Mammary epithelial cell (primary cell): ENCODE measurements at places on chromosomes 7 and 10. TPM values are rescaled to one million over a fixed set of nuclear protein-coding genes. Genes with fewer than 3 reads are reported as not detected.
A peak's percentile ranks its signal among the peaks of the same experiment; 100 is the strongest.

PILRA gene
- 0.87 TPM for polyA plus RNA-seq

DNA sequence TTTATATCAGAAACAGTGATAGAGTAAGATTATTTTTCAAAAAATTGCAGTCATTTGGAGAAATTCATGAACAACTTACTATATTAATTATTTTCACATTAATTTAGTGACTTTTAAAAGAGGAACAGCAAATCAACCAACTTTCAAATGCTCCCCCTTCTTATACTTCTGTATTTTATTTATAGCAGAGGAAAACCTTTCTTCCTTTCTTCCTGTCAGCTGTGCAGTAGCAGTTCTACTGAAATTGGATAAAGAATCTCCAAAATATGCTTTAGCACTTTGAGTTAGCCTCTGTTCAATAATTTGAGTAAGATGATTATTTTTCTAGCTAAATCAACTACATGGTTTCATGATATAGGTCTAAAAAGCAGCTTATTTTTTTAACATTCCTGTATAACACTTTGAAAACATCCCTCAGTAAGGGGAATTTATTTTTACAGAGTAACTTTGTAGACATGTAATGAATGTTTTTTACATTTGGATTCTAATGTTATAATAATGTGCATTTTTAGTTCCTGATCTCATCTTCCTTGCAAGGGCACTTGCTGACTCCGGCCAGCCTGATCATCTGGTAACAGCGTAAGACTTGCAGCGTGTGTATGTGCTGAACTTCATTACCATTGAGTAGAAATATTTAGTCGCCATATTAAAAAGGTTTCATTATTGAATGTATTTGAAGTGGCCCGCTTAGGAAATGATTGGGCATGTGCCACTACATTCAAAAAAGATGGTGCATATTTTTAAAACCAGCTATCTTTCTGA is 158.3 kb upstream of the HDAC9 start:
- DNase-seq = no peak

- DNase-seq = peak; percentile 99
Observed at GRCh38 chr7:130912862-130913638, 179.0 kb upstream of the KLF14 start.

DNA sequence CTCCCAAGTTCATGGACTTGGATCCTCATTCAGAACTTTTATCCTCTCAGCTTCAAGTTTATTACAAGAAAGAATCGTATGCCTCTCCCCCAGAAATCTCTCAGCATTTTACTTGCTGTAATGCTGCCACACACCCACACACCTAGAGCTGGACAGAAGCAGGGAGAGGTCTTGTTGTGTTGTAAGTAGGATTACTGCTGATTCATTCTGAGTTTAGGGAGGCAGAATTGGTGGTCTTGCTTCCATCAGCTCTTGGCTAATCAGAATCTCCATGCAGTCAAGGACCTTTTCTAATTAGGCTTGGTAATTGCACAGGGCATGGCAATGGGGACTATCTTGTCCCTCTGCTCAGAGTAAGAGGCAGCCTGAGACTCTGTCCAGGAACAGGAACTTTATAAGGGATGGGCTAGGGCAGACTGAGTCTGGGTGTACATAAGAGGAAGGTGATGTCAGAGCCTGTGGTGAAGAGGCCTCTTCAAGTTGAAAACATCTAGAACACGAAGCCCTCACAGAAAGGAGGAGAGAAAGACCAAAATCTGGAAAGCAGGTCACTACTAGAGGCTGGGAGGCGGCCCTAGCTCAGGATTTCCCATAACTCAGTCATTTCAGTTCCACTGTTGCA is 7.0 kb upstream of the PTPRE start:
- DNase-seq = no peak

TEX36 gene
- polyA plus RNA-seq = not detected

GRCh38 chr10:124541076-124541903 is 79.7 kb downstream of the LHPP start:
- DNase-seq = no peak

DNA sequence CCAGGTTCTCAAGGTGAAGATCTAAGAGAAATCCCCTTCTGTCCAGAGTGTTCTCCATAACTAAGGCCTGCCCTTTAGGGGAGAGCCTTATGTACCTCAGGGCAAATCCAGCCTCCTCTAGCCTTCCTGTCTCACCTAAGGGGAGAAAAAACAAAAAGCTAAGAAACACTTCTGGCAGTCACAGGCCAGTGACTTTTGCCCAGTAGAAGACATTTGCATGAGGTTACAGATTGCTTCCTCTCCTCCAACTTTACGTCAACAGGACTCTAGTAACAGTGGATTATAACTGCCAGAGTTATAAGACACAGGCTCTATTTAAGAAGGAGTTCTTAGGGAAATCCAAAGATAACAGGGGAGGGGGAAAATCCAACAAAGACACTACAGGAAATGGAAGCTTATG is 15.9 kb upstream of the FAM241B start:
- no peak for DNase-seq

DNA sequence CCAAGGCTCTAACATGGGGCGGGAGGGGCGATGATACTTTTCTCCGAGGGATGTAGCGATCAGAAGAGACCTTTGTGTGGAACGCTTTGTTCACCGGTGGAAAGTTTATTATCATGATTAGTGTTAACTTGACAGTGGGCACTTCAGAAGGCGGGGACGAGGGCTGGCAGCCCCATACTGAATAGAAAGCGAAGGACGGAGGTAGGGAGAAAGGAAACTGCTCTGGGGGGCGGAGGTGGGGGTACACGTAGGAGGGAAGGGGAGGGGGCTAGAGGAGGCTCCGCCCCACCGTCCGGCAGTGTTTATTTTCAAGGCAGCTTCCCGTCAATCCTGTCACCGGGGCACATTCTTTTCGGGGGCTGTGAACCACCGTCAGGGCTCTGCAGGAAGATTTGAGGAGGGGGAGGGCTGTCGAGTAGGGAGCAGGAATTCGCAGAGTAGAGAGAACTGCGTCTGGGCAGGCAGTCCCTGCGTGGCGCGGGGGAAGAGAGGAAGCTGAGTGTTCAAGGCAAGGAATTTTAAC is 9.4 kb upstream of the NKX2-3 start:
- DNase-seq = no peak

GRCh38 chr10:95697429-95697828 is 3.7 kb upstream of the TCTN3 start:
- DNase-seq = no peak

- no peak for DNase-seq
Observed at GRCh38 chr10:88082391-88082790, 219.0 kb downstream of the PTEN start.

TPST1 gene
- polyA plus RNA-seq = 40.2 TPM

DNA sequence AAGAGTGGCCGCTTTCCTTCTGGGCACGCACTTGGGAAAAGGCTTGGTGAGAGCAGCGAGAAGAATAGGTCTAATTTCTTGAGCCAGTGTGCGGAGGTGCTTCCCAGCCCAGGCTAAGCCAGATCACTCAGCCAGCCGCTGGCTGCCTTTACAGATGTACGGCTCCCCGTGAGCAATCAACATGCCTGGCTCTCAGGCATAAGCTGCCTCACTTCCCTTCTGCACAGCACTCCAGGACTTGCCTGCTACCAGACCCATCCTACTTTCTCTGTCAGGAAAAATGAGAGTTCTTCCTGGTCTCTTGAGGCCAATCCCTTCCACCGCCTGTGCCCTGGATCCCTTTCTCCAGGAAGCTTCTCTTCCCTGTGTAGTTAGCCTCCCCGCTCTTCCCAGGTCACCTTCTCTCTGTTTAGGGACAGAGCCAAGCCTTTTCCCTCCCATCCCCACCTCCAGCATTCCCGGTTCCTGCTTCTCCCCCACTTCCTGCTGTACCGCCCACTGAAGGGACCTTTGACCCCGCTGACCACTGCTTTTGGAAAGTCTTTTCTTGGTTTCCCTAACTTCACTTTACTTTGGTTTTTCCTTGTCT is 1.1 kb upstream of the ACTR3C start:
- no peak for DNase-seq

DNA sequence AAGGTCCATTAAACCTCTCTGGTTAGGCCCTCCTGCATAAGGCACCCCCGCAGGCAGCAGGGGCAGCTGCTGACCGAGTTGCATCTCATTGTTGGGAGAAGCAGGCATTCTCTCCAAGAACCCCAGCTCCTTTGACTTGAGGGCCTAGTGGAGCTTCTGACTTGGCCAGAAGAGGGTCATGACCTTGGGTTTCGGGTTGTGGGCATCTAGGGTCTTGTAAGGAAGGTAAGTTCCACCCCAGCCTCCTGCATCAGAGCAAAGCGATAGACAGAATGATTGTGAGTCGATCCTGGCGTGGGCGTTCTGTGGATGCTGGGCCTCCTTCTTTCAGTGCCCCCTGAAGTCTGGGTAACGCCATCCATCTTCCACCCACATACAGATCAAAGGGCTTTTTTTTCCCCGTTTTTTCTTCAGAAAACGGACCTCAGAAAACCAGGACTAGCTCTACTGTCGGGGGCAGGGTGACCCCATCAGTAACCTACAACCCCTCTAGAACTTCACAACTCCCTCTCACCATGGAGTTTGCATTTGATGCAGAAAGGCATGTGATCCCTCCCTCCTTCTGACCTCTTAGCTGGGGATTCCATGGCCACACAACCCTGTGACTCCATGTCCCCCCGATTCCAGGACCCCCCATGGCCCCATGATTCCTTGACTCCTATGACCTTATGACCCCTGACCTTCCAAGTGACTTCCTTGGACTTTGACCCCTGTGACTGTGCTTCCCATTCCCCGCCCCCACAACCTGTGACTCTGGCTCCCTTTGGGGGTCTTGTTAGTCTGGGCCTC is 3.0 kb downstream of the SEMA4G start:
- no peak for DNase-seq

MYOF gene
- polyA plus RNA-seq = 117 TPM

- no peak for DNase-seq
Observed at GRCh38 chr10:129773359-129773990, 190.6 kb downstream of the EBF3 start.

- no peak for DNase-seq
Observed at GRCh38 chr7:2903682-2904162, 59.6 kb upstream of the GNA12 start.

BLNK gene
- polyA plus RNA-seq = 2.9 TPM

GRCh38 chr10:126425032-126425431 is 36.8 kb upstream of the ADAM12 start:
- no peak for DNase-seq

CPN1 gene
- polyA plus RNA-seq = not detected

GRCh38 chr10:49149881-49150280 is 16.1 kb upstream of the FAM170B start:
- no peak for DNase-seq

DNA sequence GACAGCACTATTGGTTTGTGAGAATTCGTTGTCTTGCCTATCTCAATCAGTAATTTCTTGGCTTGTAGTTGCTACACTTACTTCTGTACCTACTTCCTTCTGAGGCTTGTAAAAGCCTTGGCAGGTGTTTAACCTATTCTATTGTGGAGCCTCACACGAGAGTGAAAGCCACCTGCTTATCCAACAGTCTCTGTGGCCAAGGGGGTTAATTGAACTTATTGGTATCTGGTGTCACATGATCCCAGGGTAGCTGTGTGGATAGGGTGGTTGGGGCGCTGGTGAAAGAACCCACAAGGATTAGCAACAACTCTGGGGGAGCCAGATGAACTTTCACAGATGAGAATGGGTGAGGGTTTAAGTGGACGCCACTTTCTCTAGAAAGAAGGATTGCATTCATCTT is 13.9 kb upstream of the ATP6V0E2 start:
- no peak for DNase-seq

- DNase-seq = no peak
Observed at GRCh38 chr10:89440226-89441009, 26.1 kb downstream of the IFIT5 start.

DNA sequence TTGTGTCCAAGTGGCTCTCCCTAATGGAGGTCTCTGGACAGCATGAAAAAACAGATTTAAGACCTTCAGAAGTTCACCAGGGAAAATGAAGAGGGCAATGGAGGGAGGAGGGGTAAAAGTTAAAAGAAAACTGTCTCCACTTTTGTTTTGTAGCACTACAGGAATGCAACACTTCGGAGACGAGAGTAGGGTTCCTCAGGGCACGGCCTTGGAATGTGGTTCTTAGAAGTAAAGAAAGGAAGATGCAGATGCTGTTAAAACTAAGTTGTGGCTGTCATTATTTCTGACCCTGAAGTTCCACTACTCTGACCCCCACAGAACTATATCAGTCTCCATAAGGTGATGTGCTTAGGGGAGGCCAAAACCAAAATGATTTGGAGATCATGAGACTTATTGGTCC is 335.1 kb downstream of the XPNPEP1 start:
- no peak for DNase-seq

DNA sequence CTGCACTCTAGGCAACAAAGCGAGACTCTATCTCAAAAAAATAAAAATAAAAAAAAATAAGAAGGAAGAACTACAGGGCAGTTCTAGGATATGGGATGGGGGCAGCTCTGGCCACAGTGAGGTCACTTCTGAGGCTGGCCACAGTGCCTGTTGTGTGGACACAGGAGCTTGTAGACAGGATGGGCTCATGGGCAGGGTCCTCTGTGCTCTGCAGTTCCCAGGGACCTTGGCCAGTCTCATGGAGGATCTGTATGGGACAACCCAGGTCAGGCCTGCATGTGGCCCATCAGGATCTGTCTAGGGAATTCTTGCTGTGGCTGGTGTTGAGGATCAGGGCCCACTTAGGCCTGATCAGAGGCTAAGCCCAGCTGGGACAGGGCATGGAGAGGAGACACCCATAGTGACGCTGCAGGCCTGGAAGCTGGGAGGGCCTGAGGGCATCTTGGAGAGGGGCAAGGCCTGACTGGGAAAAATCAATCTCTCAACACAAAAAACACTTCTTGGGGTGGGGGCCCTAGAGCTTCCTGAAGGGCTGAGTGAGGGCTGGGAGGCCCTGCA is 19.4 kb upstream of the PAX2 start:
- DNase-seq = no peak
